ENCODE measurements at places on chromosomes 5 and 9.
A peak's percentile ranks its signal among the peaks of the same experiment; 100 is the strongest.

DNA sequence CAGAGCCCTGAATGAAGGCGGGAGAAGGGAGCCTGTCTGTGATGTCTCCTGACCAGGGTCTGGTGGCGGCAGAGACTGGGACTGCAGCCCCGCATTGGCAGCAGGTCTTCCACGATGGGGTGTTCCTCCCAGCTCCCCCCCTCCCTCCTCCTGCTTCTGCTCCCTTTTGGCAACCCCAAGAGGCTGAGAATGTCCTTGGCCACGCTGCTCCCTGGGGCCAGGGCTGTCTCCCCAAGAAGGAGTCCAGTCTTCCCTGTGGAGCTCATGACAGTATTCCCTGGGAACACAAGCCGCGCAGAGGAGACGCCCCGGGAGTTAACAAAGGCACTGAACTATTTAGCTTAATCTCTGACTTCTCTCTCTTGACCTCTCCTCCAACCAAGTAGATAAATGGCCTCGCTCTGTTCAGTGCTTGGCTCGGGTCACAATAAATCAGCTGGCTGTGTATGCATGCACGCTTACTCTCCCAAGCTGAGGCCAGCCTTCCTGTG, 84.0 kb upstream of the NEURL1B start:
- DNase-seq = no peak

GRCh38 chr5:43572357-43572756, 15.5 kb upstream of the PAIP1 start:
- no peak for DNase-seq

GRCh38 chr5:157324237-157324636, 58.3 kb downstream of the CYFIP2 start:
- peak; percentile 15 for DNase-seq

DNA sequence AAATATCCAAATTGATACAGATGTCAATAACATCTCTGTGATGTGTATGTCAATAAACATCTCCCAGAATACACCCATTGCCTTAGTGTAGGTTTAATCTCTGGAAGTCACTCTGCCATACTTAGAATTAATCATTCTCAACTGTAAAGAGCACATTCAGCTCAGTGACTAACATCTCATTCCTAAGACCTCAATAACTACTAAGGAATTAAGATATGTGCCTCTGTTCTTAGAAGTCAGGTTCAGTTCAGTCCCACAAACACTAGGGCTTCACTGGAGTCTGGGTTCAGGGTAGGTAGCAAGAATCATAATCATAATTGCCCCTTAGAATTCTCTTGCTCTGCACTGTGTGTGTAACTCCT, 31.7 kb downstream of the UGCG start:
- DNase-seq = no peak

GRCh38 chr5:145509336-145510136, 325.6 kb downstream of the PRELID2 start:
- no peak for DNase-seq
